ENCODE measurements at places on chromosomes 12 and 14.

GRCh38 chr14:98694541-98694940 is 577.5 kb downstream of the BCL11B start:
- DNase-seq, result no peak

DNA sequence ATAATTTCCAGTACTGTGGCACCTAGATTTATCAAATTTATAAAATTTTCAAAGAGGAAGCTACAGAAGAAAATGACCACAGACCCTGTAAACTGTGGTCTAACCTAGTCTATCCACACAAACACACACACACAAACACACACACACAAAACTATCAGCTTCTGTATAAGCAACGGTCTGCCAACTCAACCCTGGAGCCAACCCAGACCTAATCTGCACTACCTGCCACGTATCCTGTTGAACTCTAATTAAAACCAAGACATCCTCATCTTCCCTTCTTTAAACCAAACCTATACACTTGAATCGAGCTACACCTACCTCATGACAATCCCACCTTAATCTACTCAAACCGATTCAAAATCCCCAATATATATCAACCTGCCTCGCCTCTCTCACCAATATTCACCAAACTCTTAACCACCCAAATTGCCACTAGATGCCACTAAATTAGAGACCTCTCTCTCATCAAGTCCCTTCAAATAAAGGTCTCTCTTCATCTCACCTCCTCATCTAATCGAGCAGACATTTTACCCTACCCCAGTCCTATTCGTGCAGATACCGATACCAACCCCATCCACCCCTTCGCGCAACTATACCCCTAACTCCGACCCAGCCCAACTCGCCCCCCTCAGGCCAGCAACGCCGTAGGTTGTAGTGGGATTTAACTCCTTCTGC is 808 bp downstream of the ACIN1 start:
- DNase-seq, result no peak

- no peak for DNase-seq
These were observed 1.0 kb upstream of the ANG start for GRCh38 chr14:20687362-20688166.

- DNase-seq, result peak; percentile 19
These were observed 2.0 kb downstream of the MAP4K5 start for GRCh38 chr14:50530358-50530757.

DNA sequence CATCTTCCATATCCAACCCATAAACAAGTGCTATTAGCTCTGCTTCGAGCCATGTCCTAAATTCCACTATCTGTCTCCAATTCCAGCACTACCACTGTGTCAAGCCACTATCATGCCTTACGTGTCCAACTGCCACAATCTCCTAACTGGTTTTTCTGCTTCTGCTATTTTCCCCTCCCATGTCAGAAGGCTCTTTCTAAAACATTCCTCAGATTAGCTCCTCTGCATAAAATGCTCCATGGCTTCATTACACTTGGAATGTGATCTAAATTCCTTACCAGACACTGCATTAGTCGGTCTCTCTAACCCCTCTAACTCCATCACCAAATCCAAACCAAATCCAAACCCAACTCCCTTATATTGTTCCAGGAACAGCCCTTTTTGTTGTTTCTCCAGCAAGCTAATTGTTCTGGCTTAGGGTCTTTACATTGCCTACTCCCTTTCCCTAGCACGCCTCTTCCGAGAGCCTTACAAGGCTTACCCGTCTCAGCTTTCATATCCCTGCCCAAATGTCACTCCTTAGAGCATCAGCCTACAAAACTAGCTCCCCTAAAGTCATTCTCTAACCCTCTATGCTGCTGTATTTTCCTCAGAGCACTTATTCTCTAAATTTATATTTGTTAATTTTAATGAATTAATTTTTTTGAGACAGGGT is 139.7 kb downstream of the HELB start:
- no peak for DNase-seq

DNA sequence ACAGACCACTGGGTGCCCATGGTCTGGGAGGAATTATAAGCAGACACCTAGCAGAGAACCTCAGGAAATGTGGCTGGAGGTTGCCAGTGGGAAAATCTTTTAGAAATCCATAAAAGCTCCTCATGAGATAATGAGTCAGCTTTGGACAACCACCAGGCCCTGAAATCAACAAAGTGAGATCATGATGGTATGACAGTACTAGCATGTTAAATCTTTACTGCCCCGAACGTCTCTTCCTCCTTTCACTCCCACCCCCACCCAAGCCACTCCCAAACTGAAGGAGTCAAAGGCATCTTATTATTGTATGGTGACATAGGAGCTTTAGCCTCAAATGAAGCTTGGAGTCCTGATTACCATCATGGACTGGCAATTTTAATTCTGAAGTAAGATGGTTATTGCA is 240.0 kb downstream of the DIO2 start:
- no peak for DNase-seq

- no peak for DNase-seq
These were observed 7.8 kb downstream of the PPTC7 start for GRCh38 chr12:110575326-110575725.
